ENCODE measurements at places on chromosomes 5 and 9.

DNA sequence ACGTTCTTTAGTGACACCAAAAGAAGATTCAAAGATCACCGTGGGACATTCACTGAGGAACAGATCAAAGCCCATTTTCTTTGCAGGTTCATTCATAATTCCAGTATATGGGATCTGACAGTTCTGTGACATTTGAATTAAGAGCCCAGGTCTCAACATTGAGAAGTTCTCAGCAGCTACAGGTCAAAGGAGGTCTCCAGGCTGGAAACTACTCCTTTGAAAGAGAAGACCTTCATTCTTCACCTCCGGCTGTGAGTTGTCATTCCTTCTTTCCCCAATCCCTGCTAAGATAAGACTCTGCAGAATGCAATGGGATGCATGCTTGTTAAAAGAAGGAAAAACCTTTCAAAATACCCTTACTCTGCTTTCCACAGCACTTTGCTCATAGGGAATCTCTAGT, 79.0 kb downstream of the COL23A1 start:
- no peak for DNase-seq

DNA sequence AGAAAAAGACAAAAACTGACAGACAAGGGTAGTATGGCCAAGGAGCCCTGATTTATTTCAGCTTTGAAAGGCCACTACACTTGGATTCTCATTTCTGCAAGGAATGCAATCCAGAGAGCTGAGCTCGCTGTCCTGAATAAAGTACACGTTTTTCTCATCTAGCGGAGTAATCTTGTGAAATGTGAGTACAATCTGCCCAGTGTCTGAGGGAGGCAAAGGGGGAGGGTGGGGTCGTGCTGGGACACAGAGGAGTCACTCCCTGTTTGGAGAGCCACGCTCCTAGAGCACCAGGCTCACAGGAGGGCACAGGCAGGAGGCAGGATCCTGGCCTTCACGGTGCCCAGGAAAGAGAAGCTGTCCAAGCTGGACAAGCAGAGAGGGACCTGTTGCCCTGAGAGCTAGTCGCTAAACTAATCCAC, 51.0 kb upstream of the IFNK start:
- DNase-seq = no peak

GRCh38 chr9:132663117-132663516, 6.7 kb downstream of the DDX31 start:
- DNase-seq = no peak

GRCh38 chr9:79701651-79702050, 129.9 kb downstream of the TLE4 start:
- DNase-seq = no peak

- no peak for DNase-seq
Observed at GRCh38 chr5:108655750-108656450, 91.8 kb upstream of the FER start.

DNA sequence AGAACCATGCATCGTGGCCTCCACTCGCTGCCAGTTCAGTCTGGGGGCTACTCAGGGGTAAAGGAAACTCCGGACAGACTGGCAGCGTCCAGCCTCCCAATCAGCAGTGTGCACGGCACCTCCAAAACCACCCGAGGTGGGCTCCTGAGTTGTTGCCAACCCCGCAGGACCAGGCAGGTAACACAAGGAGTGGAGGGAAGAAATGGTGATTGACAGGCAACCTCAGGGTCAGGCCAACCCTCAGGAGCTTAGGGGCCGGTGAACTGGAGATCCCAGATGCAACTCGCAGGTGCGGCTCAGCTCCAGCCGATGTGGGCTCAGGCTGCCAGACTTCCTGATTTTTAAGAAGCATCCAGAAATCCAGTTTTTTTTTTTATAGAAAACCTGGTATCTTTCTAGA, 37.3 kb upstream of the AKNA start:
- no peak for DNase-seq

DNA sequence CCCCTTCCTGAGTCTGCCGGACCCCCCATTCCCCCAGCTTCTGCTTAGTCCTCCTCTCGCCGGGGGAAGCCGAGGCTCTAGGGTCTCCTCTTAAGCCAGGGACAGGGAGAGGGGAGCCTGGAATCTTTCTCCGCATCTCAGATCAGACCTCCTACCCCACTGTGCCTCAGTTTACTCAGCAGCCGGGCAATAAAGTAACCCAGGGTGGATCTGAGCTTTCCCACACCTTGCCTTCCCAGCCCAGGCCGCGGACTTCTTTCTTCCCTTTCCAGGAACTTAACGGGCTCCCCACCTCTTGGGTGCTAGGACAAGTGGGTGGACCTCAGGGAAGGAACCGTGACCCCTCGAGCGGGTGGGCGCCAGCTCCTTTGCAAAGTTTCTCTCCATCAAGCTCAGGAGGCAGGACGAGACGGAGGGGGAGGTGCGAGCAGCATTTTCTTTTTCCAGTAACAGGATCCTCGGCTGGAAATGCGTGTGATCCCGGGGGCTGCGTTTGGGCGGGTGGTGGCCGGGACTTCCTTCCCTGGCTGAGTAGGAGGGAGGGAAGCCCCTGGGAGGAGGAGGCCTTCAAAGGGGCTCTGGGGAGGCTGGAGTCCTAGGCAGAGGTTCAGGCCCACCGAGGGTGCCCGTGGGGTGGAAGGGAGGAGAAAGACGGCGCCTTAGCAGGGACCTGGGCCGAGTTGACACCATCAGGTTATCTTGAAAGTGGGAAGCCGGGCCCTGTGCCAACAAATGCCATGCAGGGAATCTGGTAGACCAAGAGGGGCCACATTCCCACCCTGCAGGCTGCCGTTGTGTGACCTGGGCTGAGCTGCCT, 795 bp downstream of the DAB2IP start:
- no peak for DNase-seq

DNA sequence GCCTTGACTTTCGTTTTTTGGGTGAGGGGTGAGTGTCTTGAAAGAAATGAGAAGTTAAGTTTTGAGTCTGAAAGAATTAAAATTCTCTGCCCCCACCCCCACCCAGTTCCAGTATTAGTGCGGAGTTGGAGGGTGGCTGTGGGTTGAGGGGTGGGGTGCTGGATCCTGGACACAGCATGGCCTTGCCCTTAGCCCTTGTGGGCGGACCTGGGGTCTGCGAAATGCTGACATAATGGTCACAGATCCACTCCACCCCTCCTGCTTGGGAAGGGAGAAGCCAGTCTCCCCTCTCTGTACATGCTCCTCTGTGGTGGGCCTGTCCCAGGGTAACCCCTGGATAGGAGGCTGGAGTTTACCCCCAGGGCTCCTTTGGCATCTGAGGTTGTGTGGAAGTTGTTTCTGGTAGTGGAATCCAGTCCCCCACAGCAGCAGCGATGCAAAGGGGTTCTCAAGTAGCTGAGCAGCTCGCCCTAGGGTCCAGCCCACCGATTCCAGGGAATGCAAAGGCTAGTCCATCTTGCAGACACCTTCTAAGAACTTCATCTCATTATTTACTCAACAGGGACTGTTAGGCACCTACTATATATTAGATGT, 42.8 kb upstream of the TCF7 start:
- no peak for DNase-seq

- no peak for DNase-seq
Observed at GRCh38 chr5:38465061-38465460, 91.4 kb downstream of the LIFR start.

GRCh38 chr5:171478946-171479775, 59.7 kb downstream of the FGF18 start:
- no peak for DNase-seq

DNA sequence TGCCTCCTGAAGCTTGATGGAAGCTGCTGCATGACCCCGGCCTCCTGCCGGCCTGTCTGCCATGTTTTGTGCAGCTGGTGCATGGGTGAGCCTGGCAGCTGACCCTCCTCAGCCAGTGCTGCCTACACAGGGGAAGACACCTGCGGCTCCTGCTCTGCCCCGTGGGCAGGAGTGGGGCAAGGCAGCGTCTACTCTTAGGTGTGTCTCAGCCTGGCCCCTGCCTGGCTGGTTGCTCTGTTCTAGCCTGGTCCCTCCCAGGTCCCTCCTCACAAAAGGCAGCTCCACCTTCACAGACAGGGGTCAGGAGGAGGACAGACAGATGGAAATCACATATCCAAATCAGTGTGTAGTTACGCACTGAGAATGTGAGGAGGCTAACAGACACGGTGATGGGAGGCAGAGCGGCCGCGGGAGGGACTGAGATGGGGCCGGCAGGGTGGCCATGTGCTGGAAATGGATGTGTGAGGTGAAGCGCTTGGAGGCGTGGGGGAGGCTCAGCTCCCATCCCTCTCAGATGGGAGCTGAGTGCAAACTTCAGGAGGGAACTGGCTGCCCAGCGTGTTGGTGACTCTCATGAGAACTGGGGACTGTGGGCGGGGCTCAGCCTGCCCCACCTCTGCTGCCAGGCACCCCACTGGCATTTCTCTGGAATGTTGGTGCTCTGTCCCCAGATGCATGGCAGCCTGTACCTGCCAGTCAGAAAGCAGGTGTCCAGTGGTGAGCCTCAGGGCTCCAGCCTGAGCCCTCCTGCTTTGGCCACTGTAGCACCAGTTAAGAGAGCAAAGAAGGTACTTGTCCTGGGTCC, 43.4 kb downstream of the PPARGC1B start:
- DNase-seq = no peak

GRCh38 chr5:129962506-129962905, 58.2 kb downstream of the CHSY3 start:
- no peak for DNase-seq

- DNase-seq = no peak
Observed at GRCh38 chr9:99197987-99198386, 23.8 kb downstream of the ALG2 start.

DNA sequence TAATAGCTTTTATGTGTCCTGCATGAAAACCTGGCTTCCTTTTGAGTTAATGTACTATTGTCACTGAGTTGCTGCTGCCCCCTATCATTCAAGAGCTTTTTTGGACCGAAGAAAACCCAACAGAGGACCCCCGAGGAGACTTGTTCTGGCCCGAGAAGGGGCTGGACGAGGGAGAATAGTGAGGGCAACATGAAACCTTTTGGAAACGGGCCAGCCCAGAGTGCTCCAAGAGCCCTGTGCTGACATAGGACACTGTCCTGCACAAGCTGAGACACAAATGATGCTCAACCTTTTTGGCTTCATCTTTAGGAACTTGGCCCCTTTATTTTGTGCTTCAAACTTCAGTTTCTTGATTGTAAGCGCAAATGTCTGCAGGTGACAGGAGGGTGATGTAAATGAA, 4.0 kb upstream of the GADD45G start:
- DNase-seq = no peak

GRCh38 chr5:39426051-39426745, 1.4 kb upstream of the DAB2 start:
- no peak for DNase-seq

DNA sequence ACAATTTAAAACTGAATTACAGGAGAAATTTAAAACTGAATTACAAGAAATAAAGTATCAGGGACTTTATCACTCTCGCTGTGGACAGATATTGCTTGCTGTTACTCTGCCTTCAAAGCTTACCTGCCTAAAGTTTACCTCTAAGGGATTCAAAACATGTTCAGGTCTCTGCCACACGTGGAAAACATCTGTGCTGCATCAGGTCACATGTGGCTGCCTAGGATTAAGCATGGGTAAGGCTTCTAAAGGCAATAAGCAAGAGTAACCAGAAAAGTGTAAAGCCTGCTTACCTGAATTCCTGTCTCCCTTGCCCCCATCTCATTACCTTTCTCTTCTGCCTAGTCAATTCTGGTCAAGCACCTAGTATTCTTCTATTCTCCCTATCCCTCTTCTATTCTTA, 18.9 kb downstream of the MINAR2 start:
- DNase-seq = no peak

DNA sequence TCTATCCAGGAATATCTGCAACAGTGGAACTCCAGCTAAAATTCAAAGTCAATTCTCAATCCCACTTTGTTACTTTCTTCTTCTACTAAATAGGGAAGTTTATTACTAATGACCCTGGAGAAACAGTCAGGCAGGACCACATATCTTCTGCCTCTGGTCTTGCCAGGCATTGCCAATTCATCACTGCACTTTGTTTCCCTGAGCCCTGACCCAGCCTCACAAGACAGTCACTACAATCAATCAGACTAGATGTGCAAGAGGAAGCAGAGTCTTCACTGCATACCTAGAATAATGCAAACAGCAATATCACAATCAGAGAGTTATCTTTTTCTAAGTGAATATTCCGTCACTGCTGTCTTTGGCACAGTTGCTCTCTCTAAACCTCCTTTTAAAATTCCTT, 74.9 kb upstream of the GAS1 start:
- DNase-seq = no peak

GRCh38 chr5:14218480-14218879, 75.3 kb downstream of the TRIO start:
- no peak for DNase-seq

- no peak for DNase-seq
Observed at GRCh38 chr5:139068494-139069151, 129.5 kb downstream of the SIL1 start.

DNA sequence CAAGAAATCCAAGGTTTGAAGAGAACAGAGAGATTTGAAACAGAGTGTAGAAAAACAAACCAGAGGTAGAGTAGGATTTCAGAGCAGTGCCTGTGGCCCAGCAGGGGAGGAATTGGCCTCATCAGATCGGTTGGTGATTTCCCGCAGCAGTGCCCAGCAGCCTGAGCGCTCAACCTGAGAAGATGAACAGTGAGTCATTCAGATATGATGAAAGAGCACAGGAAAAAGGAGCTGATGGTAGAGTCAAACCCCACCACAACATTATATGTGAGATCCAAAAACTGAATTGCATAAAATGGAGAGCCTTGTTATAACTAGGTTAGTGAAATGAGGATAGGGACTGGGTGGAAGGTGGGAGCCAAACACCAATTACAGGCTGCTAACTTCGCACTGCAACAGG, 248.9 kb downstream of the PIK3R1 start:
- no peak for DNase-seq

- DNase-seq = no peak
Observed at GRCh38 chr9:107586493-107586892, 96.9 kb upstream of the KLF4 start.

DNA sequence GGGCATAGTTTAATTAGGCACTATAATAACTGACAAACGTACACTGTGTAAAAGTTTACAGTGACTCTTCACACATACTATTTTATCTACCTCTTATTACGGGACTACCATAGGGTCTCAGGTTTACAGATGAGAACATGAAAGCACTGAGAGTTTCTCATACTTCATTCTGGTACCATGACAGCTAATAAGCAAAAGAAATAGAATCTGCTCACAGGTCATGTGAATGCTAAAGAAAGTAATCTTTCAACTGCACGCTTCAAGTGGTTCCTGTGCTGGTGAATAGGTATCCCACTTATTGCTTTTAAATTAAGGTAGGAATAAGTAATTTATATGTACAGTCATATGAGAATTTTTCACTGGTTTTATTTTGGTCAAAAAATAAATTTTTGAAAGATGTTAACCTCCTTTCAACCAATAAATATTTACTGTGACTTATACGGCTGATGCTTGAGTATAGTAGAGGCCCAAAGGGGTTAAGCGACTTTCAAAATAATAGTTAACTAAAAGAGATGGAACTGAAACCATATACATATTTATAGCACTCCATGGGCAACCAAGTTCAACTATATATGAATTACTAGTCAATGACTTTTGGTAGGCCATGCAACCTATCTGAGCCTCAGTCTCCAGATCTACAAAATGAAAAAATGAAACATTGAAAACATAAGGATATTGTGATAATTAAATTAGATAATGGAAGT, 8.1 kb downstream of the CDKN2A start:
- DNase-seq = no peak

Data from amniotic stem cell (primary cell).